Activated CD4-positive, alpha-beta T cell treated with anti-CD3 and anti-CD28 coated beads, Interleukin-2, amount 50 U/mL, for 48 hours (primary cell): ENCODE measurements at places on chromosomes 12 and 14.

DNA sequence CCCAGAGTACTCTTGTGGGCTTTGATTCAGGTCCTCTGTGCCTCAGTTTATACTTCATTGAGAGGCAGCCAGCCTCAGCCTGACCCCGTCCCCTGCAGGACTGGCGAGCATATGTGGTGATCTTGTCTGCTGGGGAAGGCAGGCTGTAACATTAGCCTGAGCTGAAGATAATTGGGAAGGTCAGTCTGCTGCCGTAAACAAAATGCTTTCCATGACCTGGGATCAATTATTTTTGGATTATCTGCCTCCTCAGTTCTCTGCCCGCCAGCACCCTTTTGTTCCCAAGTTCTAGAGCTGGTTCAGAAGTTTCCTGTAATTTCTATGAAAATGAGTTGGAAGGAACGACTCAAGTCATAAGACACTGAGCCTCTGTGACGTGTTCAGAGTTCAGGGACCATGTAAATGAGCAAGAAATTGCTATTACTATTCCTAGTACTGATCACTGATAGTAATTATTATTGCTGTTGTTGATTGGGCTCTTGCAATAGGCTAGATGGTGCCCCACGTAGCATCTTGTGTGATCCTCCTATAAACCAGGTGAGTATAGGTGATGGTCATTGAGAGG is 4.5 kb downstream of the ORAI1 start:
- no peak for DNase-seq

DNA sequence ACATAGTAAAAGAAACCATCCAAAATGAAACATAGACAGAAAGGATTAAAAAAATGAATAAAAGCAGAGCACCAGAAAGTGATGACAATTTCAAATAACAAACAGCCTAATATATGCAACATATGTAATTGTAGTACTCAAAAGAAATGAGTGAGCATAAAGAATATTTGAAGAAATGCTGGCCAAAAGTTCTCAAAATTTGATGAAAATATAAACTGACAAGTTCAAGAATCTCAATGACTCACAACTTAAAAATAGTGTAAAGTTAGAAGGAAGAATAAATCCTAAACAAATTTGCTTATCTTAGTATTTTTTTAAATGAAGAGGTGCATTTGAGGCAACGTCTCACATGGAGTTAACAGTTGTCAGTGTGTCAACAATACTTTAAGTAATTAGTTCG is 498.9 kb downstream of the SLC6A15 start:
- DNase-seq: no peak

DNA sequence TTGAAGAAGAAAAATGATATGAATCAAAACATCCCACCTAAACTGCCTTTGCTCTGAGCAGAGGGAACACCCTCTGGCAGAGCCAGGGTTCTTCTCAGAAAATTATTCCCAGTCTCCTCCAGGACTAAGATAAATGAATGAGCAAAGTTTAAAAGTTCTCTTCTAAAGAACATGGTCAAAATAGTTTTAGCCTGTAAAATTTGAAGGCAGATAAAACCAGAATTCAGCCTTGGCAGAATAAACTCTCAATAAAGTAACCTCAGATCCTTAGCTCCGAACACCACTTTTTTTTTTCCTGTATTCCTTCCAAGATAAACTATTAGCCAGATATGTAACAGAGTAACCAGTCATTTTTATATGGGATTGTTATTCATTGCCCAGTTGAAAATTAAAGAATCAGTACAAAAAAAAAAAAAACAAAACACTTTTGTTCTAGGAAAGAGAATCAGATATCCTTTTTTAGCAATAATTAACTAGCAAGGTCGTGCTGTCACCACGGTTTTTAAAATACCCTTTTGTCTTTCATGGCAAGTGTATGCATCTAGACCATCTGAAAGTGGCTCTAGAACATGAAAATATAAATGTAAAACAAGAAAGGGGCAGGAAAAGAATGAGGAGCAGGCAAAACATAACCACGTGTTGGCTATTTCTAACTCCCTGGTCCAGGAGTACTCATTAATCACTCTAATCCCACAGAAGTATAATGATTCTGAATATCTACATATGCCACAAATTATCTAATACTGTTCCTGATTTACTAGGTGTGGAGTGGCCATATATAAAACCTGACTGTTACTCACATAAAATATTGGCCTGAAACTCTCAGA is 60.8 kb downstream of the CAPZA3 start:
- DNase-seq: no peak

- DNase-seq: no peak
Observed at GRCh38 chr12:102765736-102766135, 151.3 kb downstream of the PAH start.

GRCh38 chr12:113190761-113191160 is 5.2 kb downstream of the RITA1 start:
- DNase-seq: no peak

DNA sequence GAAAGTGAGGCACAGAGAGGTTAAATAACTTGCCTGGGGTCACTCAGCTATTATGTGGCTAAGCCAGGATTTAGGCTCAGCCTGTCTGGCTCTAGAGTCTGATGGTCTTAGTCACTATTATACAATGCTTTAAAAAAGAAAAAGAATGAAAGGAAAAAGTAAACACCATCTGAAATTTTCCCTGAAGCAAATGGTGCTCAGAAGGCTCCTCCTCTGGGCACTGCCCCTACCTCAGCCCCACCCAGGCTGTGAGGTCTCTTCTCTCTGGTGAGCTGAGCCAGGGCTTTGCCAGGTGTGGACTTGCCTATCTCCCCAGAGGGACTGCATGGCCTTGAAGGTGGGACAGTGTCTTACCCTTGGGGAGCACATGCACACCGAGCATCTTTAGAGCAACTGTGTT is 117.5 kb upstream of the DYRK2 start:
- no peak for DNase-seq

DNA sequence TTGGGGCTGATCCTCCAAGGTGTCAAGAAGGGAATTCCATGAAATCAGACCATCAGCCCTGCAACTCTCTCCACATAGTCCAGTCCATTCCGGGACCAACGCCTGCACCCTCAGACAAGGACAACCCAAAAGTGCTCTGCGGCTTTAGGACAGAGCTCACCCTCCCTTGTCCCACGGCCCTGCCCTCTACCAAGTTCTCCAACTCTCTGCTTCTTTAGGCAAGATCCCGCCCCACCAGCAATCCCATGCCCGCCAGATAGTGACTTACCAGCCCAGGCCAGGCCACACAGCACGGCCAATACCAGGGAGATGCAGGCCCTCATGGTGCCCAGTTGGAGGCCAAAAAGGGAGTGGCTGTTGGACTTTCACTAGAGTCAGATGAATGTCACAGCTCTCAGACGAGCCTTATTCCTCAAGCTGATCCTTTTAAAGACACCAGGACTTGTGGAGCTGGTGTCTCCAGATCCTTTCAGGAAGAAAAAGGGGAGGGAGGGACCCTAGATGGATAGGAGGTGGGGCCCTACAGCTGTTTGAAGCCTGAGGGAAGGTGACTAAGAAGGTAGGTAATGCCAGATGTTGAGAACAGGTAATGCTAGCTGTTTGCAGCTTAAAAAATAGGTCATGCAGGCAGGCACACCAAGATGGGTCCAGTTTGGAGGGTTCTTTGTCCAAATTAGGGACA is at the start of gene ENDOU:
ENDOU (minus strand) TSS at position 400 of the 682 bp plus-strand sequence; CDS start at position 323, 77 bp downstream.
- no peak for DNase-seq

DNA sequence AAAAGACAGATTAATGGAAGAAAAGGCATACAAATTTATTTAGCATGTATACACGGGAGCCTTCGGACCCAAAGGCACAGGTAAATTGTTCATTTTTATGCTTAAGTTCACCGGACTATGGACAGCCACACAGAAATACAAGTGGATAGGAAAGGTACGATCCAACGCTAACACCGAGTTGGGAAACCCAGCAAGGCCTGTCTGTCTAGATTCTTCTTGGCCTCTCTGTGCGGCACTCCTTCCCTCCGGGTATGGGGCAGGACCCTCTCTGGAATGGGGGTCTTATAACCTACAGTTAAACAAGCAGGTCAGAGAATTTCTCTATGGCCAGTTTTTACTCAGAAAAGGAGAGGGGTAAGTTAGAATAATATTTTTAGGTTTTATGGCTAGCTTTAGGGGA is 23.4 kb upstream of the ZDHHC17 start:
- DNase-seq: no peak
